ENCODE measurements at places on chromosomes 12 and 14.

GRCh38 chr12:103998976-103999375 is 33.3 kb downstream of the TDG start:
- DNase-seq: no peak

GRCh38 chr12:6570264-6570887 is 2.3 kb upstream of the NOP2 start:
- no peak for DNase-seq

DNA sequence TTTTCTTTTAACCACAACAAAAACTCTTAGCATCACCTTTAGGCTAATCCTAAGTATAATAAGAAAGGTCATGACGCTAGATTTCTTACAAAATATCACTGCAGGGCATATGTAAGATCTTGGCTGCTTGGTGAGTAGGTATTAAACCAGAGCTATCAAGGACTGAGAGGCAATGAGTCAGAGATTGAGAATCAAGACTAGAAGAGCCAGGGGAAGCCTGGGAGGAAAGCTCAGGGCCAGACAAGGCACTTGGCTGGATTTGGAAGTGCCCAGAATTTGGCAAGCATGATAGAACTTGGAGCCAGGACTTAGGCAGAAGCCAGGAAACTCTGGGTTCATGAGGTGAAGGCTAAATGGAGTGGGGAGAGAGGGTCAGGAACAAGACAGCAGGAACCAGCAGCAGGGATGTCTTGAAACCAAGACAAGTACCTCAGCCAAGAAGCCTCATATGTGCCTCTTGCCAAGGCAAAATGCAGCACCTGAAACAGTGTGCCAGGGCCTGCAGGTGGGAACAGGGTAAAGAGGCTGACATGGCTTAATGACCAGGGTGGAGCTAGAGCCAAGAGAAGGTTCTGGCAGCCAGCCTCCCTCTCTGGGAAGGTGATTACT is 49.9 kb downstream of the PTHLH start:
- no peak for DNase-seq

GRCh38 chr12:77054851-77055250 is 10.5 kb downstream of the E2F7 start:
- no peak for DNase-seq

DNA sequence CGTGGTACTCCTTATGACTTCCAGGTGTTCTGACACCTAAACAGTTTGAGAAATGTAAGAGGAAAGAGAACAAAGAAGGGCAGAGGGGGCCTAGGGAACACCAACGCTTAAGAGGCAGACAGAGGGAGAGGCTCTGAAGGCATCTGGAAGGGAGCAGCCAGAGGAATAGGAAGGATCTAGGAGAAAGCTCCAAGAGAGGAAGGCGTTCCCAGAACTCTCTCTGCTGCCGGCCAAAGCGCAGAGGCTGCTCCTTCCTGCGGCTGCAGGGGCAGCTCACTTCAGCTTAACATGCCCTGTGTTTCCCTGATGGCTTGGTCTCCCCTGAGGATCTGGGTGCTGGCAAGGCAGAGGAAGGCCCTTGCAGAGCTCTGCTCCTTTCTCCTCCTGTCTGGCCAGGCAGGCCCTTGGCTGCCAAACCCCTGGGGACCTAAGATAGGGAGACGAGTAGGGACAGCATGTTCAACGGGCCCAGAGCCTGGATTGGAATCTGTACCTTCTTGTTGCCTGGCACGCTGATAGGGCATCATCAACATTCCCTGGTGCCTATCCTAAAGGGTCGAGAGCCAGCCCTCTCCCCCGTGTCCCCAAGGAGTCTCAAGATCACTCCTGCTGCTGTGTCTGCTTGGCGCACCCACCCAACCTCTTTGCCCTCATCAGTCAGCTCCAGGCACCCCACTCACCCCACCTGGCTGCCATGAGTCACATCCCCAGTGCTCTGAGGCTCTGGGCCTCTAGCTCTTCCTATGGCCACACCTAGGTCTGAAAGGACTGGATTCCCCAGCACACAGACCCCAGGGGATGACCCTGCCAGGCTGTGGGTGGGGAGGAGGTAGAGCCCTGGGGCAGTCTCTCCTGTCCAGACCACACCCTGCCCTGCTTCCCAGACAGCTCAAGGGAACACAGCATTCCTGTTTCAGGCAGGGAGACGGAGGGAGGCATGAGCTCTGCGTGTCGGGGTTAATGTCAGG is 45.6 kb downstream of the LTBP2 start:
- no peak for DNase-seq

DNA sequence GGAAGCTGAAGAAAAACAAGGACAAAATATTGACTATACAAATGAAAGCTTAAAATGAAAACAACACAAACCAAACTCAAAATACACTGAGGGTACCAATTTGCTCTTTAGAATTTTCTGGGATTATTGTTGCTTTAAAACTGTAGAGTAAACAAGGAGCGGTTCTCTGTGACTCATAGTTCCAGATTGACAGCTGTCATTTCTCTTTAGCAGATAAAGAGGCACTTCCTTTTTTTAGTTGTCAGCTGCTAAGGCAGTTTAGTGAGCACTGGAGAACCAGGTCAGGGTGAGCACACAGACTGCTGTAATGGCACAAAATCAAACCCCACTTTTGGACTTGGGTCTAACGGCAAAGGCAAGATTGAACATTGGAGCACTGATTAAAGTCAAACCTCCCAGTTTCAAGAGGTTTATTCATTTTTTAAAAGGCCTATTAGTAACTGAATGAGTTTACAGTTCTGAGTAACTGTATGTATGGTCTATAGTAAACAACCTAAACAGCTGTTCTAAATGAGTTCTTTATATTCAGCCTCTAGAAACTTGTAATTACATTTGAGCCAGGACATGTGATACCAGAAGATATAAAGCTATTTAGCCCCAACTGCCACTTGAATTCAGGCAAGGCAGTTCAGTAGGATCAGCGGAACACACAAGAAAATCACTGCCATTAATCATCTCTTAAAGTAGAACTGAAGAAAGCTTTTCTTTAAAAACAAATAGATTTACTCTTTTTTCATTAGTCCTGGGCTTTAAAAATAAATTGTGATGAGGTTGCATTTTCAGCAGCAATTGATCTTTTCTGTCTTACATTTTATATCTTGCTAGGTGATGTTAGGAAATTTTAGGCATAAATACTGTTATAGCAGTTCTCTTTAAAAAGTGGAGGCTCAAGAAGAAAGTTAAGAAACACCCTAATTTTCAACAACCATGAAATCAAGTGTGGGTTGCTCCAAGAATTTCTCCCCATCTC is 71.7 kb upstream of the PRICKLE1 start:
- DNase-seq: no peak

DNA sequence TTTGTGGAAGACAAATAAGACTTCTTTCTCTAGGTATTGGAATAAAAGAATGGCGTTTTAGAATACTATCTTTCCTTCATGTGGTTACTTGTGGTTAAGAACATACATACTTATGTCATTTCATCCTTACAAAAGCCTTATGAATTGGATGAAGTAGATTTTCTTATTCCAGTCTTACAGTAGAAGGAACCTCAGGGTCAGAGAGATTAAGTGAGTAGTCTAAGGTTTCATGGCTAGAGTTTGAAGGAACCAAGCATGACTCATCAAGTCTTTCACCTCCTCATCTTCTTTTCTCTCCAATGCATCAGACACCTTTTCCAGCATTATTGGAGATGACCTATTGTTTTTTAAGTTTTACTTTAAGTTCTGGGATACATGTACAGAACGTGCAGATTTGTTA is 92.9 kb upstream of the NEDD1 start:
- no peak for DNase-seq
